Activated CD8-positive, alpha-beta memory T cell treated with anti-CD3 and anti-CD28 coated beads for 1 hour (primary cell): ENCODE measurements at places on chromosomes 3 and 15.
A peak's percentile ranks its signal among the peaks of the same experiment; 100 is the strongest.

DNA sequence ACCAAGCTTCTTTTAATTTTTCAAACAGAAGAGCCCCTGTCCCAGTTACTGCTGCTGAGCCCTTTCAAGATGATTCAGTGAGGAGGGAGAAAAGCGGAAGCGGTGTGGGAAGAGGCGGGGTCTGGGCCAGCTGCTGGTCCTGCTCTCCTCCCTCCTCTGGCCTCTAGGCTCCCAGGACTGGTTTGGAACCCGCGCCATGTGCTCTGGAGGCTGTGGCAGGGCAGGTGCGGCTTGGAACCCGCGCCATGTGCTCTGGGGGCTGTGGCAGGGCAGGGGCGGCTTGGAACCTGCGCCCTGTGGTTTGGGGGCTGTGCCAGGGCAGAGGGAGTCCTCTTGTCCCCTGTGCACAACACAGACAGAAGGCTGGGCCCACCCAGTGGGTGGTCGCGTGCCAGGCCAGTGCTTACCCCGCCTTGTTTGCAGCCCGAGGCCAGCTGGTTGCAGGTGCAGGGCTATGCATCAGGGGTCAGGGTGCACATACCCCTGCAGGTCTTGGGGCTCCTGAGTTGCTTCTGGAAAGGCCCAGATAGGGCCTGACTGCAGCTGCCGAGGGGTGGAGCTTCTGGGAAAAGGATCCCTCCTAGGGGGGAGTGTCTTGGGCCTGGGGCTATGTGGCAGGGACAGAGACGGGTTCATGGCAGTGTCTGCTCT, 12.2 kb downstream of the ALG1L2 start:
- DNase-seq, result no peak

GRCh38 chr3:49277383-49277775, 347 bp upstream of the C3orf62 start:
- no peak for DNase-seq

GRCh38 chr15:96329403-96329981, 1.0 kb upstream of the NR2F2 start:
- no peak for DNase-seq

DNA sequence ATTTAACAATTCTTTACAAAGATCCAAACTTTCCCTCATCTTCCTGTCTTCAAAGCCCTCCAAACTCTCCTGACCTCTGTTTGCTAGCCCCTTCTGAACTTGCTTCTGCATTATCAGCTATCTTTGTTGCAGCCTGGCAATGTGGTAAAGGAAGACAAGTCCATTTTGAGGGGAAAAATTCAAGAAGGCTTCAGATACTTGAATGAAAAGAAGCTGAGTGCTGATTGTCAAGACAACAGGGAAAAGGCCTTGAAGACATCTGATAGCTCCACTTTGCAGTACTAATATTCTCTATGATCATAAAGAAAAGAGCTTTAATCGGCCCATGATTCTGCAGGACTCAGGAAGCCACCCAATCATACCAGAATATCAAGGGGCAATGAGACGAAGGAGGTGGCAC, 91.8 kb downstream of the LMLN start:
- no peak for DNase-seq

DNA sequence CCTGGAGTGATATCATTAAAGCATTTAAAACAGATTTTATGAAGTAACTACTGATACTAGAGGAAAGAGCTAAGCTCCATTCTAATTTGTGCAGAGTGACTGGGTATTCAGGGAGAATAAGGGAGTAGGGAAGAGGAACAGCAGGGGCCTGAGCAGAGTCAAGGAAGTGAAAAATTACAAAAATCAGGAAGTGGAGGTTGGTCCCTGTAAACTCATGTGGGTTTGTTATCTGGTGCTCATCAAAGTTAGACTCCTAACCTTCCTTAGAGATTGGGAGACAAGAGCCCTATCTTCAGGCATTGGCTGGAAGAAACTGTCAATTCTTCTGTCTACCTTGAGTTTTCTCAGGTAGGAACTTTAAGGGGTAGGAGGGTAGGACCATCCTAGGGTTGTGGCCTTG, 82.5 kb downstream of the NEK11 start:
- no peak for DNase-seq

- DNase-seq, result no peak
These were observed 524.2 kb downstream of the NAALADL2 start for GRCh38 chr3:175383371-175383770.

- no peak for DNase-seq
These were observed 222.3 kb upstream of the CMC1 start for GRCh38 chr3:28018925-28019718.

- DNase-seq, result no peak
These were observed 107.7 kb upstream of the EIF1B start for GRCh38 chr3:40201770-40202169.

- DNase-seq, result no peak
These were observed 119.0 kb downstream of the BBX start for GRCh38 chr3:107641572-107642307.

- DNase-seq, result no peak
These were observed 2.9 kb upstream of the TMEM266 start for GRCh38 chr15:76056931-76057330.

- no peak for DNase-seq
These were observed 286.2 kb downstream of the ADAMTSL3 start for GRCh38 chr15:83940136-83940535.

GRCh38 chr3:127858521-127858920, 36.2 kb upstream of the MGLL start:
- no peak for DNase-seq

DNA sequence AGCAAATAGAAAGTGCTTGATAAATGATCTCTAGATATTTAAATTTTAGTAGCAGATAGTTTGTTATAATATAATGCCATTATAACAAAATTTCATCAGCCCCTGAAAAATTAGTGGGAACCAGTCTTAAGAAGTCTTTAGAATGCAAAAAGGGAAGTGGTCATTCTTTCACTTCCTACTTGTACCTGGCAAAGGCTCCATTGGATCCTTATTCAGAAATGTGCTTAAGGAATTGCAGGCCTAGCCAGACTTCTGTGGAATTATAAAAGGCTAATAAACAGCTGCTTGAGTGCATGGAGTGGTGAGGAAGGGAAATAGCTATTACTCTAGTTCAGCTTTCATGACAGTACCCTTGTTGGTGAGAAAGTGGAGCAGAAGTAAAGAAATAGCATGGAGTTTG, 24.2 kb downstream of the PPM1L start:
- DNase-seq, result no peak

DNA sequence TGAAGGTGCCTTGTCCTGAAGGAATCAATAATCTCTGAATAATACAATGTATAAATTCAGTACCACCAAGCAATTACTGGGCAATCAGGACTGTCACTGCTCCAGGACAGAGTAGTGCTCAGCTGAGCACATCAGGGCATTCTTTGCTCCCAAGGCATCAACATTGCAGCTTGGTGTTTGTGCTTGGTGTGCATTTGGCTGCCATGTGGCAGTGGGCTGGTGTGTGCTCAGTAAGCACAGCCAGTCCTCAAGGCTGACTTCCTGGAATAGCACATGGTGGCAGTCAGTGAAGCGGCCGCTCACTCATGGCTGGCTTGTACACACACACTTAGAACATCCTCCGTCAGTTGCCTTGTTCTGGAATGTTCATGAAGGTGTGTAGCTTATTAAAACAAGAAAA, 217.0 kb downstream of the EPHB1 start:
- DNase-seq, result no peak

- DNase-seq, result no peak
These were observed 32.4 kb upstream of the MME start for GRCh38 chr3:155047672-155048071.

GRCh38 chr15:80967451-80967850, 22.2 kb downstream of the MESD start:
- no peak for DNase-seq

- no peak for DNase-seq
These were observed 380.3 kb upstream of the THBS1 start for GRCh38 chr15:39200586-39200985.

GRCh38 chr3:79551321-79551892, 216.4 kb downstream of the ROBO1 start:
- no peak for DNase-seq

GRCh38 chr15:85543741-85544155, 163.3 kb downstream of the AKAP13 start:
- peak; percentile 12 for DNase-seq

GRCh38 chr3:131807822-131808221, 227.0 kb downstream of the CPNE4 start:
- no peak for DNase-seq

- DNase-seq, result no peak
These were observed 181.2 kb downstream of the WNT5A start for GRCh38 chr3:55305696-55306485.

DNA sequence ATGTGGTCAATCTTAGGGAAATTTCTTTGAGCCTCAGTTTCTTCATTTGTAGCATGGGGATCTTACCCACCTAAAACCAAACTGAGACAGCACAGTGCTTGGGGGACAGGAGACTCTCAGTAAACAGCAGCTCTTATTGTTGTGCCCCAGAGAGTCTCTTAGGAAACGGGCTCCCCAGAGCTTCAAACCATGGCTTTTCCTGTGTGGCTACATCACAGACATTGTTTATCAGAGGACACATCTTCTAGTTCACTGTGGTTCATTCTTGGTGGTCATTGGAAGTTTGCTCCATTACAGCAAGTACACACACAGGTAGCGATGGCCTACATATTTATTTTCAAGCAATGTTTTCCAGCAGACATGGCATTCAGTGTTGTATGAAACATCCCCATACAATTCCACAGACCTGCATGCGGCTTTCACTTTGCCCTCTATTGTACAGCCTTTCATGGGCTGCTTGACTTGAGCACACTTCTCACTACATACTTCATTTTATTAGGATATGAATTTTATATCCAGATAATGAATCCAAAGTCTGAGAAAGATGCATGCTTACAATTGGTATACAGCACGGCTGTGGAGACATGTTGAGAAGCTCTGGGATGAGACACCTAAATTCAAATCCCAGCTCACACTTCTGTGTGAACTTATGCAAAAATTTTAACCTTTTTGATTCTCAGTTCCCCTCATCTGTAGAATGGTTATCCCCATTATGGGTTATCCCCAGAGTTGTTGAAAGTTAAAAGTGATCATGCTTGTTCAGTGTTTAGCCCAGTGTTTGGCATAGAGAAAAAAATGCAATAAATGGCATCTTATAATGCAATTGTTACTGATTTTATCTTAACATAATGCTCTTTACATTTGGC, 84.8 kb upstream of the ICE2 start:
- no peak for DNase-seq

GRCh38 chr3:56355570-56356185, 112.6 kb downstream of the ERC2 start:
- DNase-seq, result no peak

DNA sequence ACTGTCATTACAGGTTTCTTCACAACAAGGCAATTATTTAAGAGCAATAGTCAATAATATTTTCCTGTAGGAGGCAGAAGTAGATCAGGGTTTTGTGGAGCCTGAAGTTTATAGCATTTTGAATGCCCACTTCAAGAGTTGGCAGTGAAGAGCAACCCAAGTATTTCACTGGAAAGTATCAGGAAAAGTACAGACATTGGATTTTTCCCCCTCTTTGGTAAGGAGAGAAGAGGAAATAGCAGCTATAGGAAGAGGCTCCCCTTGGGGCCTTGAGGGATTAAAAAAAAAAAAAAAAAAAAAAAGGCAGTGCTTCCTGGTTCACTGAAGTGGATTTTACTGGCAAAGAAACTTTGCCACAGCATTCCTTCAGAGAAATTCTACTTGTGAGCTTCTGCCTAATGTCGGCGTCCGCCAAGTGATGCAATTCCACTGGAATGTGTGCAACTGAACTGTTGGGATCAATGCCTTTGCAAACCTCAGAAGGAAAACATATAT, 5.7 kb upstream of the CNTN6 start:
- DNase-seq, result no peak

- DNase-seq, result no peak
These were observed 2.1 kb downstream of the TLE3 start for GRCh38 chr15:70095408-70096214.

GRCh38 chr15:100171411-100171810, 170.4 kb downstream of the ADAMTS17 start:
- DNase-seq, result no peak

DNA sequence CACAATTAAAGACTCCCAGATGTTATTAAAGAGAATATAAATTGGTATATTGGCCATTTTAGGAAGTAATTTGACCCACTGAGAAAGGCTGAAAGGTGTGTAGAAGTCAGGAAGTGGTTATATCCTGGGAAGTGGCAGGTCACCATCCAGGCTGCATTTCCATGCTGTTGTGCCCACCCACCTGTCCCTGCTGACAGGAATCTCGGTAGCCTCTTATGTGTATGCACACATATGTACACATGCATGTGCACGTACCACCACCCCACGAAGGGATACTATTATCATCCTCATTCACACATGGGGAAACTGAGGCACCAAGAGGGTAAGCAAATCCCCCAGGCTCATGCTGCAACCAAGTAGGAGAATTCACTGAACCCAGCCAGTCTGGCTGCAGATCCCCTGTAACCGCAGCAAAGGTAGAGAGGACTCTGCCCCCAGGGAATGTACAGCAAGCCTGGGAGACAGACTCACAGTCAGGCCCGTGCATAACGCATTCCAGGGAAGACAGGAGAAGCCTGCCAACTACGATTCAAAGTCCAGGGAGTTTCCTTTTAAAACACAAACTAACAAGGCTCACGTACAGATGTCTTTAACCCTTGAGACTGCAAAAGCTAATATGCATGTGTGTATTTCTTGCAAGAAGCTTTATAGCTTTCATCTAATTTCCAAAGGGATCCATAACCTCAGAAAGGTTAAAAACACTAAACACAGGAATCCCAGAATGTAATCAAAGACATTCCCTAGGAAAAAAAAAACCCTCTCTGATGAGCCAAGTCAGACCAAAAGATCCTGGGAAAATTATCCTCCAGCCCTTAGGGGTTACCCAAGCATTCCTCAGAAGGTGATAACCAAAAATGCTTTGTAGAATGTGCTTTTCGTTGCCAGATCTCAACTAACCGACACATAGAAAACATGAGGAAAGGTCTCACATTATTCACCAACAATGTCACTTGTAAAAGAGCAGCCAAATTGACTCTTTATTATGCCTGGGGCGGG, 129.6 kb downstream of the ADAMTS17 start:
- no peak for DNase-seq

- no peak for DNase-seq
These were observed 22.6 kb downstream of the TSPAN3 start for GRCh38 chr15:77048135-77048876.
